ENCODE measurements at places on chromosomes 16 and 17.
A peak's percentile ranks its signal among the peaks of the same experiment; 100 is the strongest.

GRCh38 chr16:77227745-77228144 is 28.5 kb downstream of the SYCE1L start:
- no peak for DNase-seq

GRCh38 chr16:87762071-87762571 is 3.7 kb downstream of the KLHDC4 start:
- DNase-seq, result no peak

DNA sequence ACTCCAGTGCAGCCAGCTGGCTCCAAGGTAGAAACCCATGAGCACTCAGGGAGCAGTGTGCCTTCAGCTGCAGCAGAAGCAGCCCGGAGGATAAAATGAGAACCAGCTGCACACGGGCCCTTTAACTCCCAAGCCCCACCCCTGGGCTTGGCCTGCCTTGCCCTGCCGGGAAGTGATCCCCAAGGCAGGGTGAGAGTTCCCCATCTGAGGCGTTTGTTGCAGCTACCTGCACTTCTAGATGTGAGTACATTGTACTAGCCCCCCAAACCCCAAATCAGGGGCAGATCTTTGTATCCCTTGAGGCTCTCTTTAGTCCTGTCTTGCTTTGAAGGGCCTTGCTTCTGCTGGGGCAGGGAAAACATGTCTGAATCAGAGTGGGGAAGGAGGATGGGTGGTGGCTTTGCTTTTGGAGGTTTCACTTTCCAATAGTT is at the start of gene MVP:
Gene MVP (plus strand): TSS at position 192 of the 431 bp plus-strand sequence. CDS start 10,088 bp downstream, outside the sequence.
- DNase-seq, result peak; percentile 81

GRCh38 chr17:13884347-13884746 is 185.0 kb upstream of the COX10 start:
- no peak for DNase-seq

DNA sequence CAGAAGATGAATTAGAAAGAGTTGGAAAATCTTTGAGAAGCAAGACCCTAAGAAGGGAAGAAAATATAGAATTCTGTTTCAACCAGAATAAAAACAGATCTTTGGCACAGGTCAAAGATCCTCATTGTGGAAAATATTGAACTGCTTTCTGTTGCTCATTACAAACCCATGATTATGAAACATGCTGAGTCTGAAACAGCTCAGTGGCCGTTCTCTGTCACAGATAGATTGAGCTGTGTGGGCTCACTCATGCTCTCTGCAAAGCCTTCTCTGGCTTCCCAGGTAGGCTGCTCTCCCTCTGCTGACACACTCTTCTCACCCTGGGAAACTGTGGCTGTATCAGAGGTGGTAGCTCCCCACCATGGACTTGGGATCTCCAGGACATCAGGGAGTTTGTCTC is 3.4 kb upstream of the KRT38 start:
- DNase-seq, result no peak

- no peak for DNase-seq
These were observed 14.0 kb downstream of the AARSD1 start for GRCh38 chr17:42950044-42950783.

- DNase-seq, result peak; percentile 80
These were observed 110.8 kb downstream of the C16orf78 start for GRCh38 chr16:49484451-49484849.

DNA sequence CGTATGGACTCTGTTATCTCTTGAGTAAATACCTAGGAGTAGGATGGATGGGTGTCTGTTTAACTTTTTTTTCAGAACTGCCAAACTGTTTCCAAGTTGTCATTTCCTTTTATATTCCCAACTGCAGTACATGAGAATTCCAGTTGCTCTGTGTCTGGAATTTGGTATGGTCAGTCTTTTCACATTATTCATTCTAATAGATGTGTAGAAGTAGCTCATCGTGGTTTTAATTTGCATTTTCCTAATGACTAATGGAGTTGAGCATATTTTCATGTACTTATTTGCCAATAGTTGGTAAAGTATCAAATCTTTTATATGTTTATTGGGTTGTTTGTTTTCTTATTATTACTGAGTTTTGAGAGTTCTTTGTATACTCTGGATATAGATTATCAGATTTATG is 27.0 kb downstream of the MRTFB start:
- no peak for DNase-seq

GRCh38 chr16:60905811-60906210 is 1130.4 kb downstream of the CDH8 start:
- no peak for DNase-seq

DNA sequence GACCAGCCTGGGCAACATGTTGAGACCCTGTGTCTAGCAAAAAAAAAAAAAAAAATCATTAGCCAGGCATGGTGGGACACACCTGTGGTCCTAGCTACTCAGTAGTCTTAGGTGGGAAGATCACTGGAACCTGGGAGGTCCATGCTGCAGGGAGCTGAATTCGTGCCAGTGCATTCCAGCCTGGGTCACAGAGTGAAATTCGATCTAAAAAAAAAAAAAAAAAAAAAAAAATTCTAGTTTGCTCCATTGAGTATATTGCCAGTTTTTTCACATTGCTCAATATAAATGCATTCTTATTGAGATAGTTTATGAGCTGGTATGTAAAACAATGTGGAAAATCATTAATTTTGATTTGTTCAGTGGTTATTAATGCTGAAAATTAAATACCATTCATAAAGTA is 52.0 kb downstream of the ABHD15 start:
- no peak for DNase-seq

- DNase-seq, result no peak
These were observed 75.5 kb upstream of the GPRC5B start for GRCh38 chr16:19960183-19960582.

DNA sequence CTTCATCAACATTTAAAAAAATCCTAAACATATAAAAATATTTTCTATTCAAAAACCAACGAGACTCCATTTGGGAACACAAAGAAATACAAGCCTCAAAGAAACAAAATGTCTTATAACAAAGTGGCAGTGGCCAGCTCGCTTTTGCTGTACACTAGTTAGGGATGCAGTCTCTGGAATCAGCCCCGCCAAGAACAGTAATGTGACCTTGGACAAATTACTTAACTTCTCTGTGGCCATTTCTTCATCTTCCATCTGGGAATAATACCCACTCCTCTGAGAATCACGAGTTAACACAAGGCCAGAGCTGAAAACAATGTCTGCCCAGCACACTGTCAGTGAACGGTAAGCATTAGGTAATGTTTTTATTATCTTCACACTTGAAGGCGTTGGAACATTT is 5.6 kb downstream of the STAT5B start:
- no peak for DNase-seq

GRCh38 chr17:45681706-45682105 is 102.4 kb upstream of the CRHR1 start:
- DNase-seq, result no peak

DNA sequence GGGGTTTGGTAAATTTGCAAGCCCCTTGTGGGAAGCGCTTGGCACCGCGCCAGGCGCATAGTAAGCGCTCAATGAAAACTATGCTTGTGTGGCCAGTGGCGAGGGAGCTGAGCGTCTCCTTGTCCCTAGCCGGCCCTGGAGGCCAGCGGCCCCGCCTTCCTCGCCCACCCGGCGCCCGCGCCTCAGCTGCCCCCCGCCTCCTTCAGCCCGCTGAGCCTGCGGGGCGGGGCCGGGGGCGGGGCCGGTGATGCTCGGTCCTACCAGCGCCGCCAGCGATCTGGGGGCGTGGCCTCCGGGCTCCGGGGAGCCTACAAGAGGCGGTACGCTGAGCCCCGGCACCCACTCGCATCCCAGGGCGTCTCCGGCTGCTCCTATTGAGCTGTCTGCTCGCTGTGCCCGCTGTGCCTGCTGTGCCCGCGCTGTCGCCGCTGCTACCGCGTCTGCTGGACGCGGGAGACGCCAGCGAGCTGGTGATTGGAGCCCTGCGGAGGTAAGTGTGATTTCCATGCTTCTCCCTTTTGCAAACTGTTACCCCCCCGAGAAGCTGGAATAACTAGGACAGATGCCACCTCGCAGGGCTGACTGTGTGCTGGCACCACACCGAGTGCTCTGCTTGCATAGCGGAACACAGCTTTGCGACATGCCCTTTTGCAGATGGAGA is at the start of gene CRISPLD2:
Gene CRISPLD2 (plus strand): TSS at position 342 of the 661 bp plus-strand sequence. CDS start 18,511 bp downstream, outside the sequence.
- peak; percentile 90 for DNase-seq

GRCh38 chr17:36944553-36944952 is 4.2 kb upstream of the AATF start:
- DNase-seq, result no peak

Measured in left forelimb (tissue), 1 donor.